ENCODE measurements at places on chromosomes 2 and 18.

- no peak for DNase-seq
Measured at GRCh38 chr18:75454022-75454795, 26.7 kb upstream of the SMIM21 start.

DNA sequence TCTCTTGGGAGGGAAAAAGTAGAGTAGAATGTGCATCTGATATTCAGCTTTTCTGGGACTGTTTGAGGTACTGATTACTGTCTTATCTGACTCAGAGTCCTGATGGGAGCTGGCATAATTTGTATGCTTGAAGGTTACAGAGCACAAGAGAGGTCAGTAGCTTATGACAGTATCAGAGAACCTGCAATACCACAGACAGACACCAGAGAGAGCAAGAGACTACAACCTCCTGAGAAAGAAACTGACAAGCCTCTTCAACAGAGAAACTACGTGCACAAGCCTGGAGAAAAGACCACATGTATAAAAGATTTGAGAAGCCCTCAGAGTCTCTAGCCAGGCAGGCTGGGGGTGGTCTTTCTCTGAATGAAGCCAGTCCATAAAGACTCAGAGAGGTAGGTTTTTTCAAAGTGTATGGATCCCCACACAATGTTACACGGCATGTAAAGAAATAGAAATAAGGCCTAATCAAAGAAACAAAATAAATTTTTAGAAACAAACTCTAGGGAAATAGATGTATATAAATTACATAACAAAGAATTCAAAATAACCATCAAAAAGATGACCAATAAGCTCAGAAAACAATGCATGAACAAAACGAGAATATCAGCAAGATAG lies 568.3 kb downstream of the LRRTM4 start:
- DNase-seq, result peak; percentile 38

DNA sequence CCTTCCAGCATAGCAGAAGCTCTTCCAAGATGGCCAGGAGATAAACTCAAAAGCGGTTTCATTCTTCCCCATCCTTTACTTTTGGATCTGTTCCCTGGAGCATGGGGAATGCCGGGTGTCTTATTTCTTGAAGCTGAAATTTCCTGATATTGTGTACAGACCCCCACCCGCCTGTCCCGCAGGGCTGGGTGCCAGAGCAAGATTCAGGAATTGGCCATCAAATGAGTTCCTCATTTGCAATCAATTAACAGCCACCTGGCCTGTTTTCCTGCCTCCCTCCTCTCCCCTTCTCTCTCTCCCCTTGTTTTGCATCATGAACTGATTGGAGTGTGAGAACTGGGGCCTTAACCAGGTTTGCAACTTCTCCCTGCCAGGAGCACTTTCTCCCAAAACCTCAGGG lies 202.1 kb downstream of the SH3RF3 start:
- no peak for DNase-seq

DNA sequence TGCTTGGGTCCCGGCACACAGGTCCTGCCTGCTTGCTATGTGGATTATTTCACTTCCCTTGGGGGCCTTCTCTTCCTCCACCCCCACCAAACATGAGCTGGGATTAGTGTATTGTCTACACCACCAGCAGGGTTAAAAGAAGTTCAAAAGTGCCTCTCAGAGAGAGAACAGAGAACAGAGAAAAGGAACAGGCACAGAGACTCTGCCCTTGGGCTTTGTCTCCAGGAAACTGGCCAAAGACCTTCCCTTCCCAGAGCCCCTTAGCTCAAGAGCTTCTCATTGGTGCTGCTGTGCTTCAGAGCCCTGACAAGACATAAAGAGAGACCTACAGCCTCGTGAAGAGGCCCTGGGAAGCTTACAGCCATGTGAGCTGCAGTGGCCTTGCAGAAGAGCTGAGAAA lies 7.1 kb upstream of the FIGLA start:
- DNase-seq, result no peak

GRCh38 chr2:1658394-1659151 lies 85.7 kb downstream of the PXDN start:
- no peak for DNase-seq

DNA sequence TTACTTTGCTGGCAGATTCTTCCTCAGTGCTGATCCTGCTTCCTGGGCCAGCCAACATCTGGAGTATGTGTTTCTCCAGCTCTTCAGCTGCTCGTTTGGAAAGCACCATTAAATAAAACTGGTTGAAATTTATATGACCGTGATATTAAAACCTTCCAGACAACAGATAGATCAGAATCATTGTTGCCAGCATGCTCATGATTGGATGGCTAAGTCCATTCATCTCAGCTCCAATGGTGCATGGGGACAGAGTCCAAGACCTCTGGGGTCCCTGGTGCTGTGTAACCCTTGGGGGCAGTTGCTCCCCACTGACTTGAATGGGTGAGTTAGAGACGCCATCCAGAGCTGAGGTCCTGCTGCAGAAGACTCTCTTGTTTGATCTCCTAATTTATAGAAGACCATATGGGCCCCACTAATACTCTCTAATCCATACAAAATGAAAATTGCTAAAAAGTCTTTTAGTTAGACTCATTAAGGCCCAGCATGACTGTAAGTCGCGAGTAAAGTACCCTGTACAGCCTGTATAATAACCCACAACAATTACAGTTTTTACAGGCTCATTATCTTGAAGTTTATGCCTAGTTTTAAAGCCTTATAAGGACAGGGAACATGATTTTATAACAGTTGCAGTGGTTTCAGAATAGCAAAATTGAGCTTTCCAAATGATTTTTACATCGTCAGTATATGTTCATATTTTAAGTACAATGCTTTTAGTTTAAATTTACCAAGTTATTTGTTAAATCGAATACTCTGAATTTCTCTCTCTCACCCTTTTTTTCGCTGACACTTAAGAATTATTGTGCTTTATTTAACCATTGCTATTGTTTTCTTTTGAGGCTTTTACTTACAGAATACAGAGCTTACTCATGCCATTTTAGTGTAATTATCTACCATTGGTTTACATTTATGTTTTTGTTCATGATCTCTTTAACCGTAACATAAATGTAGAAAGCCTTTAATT lies 60.0 kb downstream of the CABLES1 start:
- no peak for DNase-seq

DNA sequence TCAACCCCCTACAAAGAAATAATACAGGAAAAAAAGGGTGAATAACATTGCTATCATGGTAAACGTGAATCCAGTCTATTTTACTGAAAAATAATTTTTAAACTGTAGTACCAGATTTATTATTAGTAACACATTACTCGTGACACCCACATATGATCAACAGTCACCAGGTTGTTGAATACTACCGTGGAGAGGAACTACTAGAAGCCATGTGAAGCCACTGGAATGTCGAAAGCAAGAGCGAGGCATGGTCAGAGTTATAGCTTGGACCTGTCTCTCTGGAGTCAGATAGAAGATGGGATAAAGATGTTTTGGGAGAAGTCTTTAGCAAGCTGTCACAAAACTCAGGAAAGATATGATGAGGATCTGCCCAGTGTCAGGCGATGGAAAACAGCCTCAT lies 63.2 kb upstream of the EPB41L3 start:
- DNase-seq, result no peak

- DNase-seq, result no peak
Measured at GRCh38 chr2:161570424-161571050, 53.7 kb upstream of the SLC4A10 start.

DNA sequence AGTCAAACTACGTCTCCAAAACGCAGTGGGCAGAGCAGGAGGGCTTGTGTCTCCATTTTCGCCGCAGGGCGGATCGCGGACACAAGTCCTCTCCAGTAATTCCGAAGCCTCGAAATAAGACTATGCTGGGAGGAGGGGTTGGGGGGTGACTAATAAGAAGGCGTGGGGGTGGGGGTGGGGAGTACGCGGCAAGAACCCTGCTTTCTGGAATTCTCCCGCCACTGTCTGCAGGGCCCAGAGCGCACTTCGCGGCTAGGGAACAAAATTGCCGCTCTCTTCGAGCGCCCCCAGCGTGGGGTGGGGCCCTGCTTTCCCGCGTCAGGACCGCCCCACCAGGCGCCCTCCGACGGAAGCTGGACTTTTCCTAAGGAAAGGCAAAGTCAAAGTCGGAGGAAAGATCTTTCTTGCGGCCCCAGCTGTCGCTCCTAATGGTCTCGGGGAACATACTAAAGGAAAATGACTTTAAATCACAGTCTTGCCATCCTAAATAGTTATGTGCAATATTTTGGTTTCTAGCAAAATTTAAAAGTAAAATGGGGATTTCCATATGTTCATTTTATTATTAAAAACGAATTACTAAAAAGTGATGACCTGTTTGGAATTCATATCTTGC lies 11.9 kb downstream of the NR4A2 start:
- no peak for DNase-seq

GRCh38 chr2:21372654-21373053 lies 248.9 kb downstream of the TDRD15 start:
- no peak for DNase-seq

DNA sequence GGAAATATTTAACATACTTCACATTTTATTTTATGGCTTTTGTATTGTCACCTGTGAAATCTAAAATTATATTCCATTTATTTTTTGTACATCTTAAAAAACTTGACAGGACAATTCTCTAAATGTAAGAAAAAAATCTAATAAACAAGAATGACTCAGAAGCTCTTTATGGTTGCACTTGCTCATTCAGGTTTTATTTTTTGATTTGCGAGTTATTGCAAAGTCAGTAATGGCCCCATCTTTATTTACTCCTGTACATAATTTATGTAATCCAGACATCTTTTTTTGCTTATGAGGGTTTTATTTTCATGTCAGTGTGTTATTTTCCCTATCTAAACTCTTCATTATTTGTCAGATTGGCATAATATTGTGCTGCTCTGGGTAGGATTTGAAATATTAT lies 145.1 kb downstream of the MBD5 start:
- no peak for DNase-seq

DNA sequence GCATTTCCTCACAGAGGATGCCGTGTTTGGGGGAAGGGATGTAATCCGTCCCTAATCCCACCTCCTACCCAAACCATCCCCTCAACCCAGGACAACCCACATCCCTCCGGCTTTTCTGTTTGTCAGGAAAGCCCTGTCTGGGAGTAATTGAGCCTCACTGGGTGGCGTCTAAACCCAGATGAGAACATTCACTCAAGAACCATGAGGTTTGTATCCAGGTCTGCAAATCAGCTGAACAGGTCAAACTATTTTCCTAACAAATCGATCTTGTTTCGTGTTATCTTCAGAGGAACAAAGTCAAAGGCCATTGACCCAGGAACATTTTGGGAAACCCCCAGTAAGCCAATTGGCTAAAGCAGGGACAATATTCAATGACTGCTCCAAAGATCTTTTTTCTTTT lies 25.7 kb downstream of the CYP27C1 start:
- no peak for DNase-seq

- DNase-seq, result no peak
Measured at GRCh38 chr2:200743042-200743676, 68.6 kb upstream of the BZW1 start.

DNA sequence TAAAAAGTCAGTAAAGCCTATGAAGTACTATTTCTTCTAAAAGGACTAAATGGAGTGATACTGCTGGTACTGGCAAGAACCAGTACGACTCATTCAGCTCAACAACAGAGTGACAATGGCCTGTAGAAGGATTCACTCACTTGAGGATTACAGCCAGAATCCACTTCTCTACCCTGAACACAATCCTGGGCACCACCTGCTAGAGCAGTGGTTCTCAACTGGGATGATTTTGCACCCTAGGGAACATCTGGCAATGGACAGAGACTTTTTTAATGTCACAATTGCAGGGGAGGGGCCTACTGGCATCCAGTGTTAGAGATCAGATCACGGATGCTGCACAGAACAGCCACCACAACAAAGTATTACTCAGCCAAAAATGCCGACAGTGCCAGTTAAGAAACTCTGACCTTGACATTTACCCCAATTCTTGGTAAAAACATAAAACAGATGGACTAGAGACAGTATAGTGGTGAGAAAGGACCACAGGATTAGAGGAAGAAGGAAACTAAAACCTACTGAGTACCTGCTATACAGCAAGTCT lies 5.0 kb downstream of the SPIRE1 start:
- DNase-seq, result no peak

- no peak for DNase-seq
Measured at GRCh38 chr18:45413180-45413836, 202.0 kb upstream of the SLC14A2 start.

GRCh38 chr2:15155959-15156574 lies 405.1 kb downstream of the NBAS start:
- no peak for DNase-seq

DNA sequence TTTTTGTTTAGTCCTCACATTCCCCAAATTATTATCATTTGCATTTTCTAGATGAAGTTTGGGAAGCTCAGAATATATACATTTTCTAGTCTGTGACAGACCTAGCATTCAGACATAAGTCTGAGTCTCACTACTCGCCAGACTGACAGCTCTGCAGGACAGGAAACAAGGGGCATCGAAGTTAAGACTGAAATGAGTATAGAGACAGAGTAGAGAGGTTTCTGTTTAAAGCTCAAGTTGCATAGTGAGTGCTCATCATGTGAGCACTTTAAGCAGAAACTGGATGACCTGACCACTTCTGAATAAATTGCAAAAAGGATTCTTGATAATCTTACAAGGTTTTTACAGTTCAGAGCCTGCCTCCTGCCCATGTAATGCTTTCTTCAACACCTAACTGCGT lies 1.1 kb downstream of the HADHB start:
- DNase-seq, result no peak

- DNase-seq, result no peak
Measured at GRCh38 chr18:28606686-28607085, 429.8 kb upstream of the CDH2 start.

GRCh38 chr2:210226223-210226622 lies 976 bp upstream of the ACADL start:
- no peak for DNase-seq

DNA sequence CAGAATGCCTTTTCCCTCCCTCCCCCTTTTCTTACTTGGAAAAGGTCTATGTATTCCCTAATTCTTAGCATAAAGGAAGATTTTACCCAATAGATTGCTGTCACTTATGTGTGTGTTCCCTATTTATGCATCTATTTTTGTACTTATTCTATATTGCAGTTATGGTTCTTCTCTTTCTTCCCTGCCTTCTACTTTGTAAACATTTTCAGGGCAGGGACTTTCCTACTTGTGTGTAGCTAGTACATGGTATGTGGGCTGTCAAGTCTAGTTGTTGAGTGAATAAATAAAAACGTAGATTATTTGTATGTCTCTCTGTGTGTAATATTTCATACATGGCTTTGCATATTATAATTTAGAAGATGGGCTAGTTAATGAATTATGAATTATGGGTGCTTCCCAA lies 45.3 kb downstream of the PSMD14 start:
- no peak for DNase-seq

DNA sequence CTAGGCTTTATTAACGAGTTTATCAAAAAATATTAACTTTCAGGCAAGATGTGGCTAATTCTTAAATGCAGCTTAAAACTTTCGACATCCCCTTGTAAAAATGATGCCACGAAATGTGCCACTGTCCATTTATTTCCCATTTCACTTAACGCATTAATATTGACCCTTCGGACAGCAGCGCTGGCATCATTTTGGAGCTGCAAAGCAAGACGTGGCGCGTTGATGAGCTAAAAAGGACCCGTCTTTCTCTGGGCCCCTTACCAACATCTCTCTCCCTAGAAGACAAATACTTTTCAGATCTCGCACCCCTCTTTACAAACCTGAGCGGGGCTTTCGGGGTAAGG lies 367.9 kb downstream of the MTX2 start:
- DNase-seq, result no peak

Data from liver (tissue), 10 donors.